Smooth muscle cell of the brain vasculature (primary cell): ENCODE measurements at places on chromosomes 2 and 18.

GRCh38 chr2:233100192-233100998 lies 40.3 kb downstream of the INPP5D start:
- no peak for DNase-seq

DNA sequence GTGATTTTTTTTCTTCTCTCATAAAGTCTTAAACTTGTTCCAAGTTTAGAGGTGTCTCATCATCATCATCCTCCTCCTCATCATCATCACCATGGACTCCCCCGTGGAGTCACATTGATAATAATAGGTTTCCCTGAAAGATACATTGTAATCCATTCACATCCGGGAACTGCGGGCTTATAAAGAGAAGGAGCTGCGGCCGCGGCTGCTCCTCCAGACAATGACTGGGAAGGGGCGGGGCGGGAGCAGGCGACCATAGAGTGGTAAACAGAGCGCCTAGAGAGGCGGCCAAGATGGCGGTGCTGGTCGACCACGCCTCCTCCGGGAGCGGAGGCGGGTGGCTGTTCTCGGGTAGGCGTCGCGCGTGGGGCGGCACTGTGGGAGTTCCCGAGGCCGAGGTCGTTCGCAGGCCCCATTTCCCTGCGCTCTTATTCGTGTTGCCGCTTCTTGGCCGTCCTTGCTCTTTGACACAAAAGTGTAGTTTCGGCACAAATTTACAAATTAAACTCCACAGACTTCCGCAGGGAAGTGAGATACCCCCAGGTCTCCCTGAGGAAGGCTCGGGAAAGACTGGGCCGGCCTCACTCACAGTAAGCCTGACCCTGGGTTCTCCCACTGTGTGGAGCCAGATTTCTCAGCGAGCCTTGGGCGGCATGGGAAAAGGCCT lies 1.8 kb upstream of the TCF4 start:
- DNase-seq, result peak; percentile 91

- no peak for DNase-seq
These were observed 38.5 kb upstream of the CSRNP3 start for GRCh38 chr2:165431014-165431413.

GRCh38 chr2:230589025-230589424 lies 123.6 kb upstream of the CAB39 start:
- no peak for DNase-seq

- no peak for DNase-seq
These were observed 901 bp downstream of the SPOPL start for GRCh38 chr2:138502255-138503086.

GRCh38 chr18:78720456-78721237 lies 259.0 kb upstream of the SALL3 start:
- no peak for DNase-seq

- peak; percentile 51 for DNase-seq
These were observed 142.4 kb downstream of the NEDD4L start for GRCh38 chr18:58186258-58186948.

- DNase-seq, result no peak
These were observed 46.5 kb downstream of the UNC50 start for GRCh38 chr2:98654699-98655495.
